Fibroblast of mammary gland (primary cell): ENCODE measurements at places on chromosomes 5 and 9.

- DNase-seq: peak; percentile 9
Observed at GRCh38 chr5:107820429-107820828, 149.7 kb upstream of the EFNA5 start.

DNA sequence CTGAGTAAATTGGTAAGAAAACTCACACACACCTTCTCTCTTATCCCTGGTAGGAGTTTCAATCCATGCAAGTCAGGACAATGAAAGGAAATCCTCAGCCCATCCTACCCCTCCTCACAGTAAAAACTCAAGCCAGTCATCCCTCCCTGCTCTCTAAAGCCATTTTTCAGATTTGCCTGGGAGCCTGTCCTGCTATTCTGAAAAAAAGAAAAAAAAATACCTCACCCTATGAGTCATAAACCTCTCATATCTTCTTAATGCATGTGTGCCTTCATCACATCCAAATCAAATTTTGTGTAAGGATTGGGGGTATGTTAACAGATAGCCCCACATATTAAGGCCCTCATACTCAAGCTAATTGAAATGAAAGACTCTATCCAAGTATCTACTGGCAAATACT is 14.1 kb downstream of the UGT3A2 start:
- no peak for DNase-seq

DNA sequence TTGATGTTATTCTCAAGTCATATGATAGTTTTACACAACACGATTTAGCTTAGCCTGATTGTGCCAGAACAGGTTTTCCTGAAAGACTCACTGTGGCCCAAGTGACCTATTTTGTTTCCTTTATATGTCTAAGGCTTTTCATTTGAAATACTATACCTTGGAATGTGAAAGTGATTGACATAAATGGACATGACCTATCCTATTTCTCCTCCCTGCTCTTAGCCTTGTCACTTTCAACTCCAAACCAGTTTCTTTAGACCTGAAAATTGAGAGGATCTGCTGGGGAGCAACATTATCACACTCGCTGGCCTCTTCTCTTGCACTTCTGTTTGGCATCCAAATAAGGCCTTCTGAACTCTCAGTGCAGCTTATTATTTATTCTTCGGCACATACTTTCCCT is 496.8 kb downstream of the MAT2B start:
- DNase-seq: no peak

GRCh38 chr9:111037356-111037707 is 938 bp downstream of the LPAR1 start:
- peak; percentile 56 for DNase-seq

DNA sequence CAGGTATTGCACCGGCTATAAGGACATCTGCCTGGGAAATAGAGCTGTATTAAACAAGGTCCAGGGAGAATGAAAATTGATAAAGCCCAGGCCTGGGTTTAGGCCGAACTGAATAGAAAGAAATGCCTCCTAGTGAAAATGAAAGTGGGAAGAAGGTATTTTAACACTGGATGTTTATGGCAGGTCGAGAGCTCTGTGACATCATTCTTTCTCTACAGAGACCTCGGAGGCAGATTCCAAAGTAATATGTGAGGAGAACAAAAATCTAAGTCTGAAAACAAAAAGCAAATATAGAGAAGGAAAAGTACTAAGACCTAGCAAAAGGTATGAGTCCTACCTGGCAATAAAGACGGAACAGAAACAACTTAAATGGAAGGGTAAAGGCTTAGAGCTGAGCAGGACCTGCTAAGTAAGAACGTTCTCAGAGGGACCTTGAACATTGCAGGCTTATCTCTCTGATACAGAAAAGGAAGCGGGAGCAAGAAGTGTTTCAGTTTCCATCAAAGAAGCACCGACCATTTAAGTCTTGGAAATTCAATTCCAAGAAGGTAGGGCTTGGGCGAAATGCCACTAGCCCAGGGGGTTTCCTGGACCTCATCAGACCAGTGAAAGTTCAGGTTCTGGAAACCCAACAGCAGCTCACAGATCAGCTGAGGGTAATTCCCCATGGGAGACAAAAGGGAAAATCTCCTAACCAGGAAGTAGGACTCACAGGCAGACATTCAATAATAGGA is 80.0 kb downstream of the SUSD1 start:
- no peak for DNase-seq

DNA sequence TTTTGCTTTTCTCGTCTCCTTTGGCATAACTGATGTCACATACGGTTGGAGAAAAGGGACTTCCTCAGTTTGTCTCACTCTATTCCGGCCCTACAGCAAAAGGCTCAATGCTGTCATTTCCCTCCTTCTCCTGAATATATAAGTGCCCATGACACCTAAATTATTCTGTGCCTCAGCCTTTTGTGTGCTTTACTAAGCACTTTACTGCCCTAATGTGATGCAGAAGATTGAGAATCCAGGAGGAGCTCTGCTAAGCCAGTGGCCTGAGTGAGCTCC is 7.6 kb downstream of the CD180 start:
- DNase-seq: no peak

DNA sequence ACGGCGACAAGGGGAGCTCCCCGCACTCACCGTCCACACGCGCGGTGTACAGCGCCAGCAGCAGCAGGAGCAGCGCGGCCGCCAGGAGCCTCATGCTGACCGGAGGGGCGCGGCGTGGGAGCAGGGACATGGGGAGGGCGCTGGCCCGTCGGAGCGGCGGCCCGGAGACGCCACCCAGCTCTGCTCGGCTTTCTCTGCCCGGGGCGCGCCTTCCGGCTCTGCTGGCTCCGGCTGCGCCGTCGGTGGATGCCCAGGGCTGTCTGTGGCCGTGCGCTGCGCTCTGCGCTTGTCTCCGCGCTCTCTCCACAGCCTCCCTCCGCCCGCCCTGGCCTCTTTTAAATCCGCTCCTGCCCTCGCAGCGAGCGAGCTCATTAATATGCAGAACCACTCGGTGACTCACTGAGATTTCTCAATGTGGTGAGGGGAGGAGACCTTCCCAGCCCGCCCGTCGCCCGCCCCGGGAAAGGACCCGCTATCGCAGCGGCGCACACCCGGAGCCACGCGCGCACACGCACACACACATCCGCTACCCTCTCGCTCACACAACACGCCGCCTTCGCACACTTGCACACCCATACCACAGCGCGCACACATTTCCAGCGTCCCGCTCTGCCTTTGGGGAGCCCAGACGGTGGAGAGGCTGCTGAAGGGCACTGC is at the start of gene CXCL14:
Gene CXCL14, minus strand, starts transcription at position 307 of the 657 bp plus-strand sequence. Its CDS starts 213 bp downstream, at position 94.
- peak; percentile 71 for DNase-seq

DNA sequence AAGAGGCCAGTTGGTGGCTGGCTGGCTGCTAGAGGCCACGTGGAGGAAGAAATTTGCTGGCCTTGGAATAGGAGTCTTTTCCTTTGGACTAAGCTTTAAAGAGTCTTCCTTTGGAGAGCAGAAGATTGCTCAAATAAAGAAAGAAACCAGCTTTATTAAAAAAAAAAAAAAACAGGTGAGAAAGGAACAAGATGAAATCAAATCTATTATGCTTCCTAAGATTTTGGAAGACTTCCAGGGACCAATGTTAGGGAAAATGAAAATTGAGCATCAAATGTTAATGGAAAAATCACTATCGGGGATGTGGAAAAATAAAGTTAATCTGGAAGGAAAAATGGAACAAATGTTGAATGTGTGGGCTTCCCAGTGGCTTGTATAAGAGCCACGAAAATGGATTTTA is 153.1 kb downstream of the TTC39B start:
- DNase-seq: no peak
